ENCODE measurements at places on chromosomes 16 and 17. TPM values are rescaled to one million over a fixed set of nuclear protein-coding genes. Genes with fewer than 3 reads are reported as not detected.
A peak's percentile ranks its signal among the peaks of the same experiment; 100 is the strongest.

DNA sequence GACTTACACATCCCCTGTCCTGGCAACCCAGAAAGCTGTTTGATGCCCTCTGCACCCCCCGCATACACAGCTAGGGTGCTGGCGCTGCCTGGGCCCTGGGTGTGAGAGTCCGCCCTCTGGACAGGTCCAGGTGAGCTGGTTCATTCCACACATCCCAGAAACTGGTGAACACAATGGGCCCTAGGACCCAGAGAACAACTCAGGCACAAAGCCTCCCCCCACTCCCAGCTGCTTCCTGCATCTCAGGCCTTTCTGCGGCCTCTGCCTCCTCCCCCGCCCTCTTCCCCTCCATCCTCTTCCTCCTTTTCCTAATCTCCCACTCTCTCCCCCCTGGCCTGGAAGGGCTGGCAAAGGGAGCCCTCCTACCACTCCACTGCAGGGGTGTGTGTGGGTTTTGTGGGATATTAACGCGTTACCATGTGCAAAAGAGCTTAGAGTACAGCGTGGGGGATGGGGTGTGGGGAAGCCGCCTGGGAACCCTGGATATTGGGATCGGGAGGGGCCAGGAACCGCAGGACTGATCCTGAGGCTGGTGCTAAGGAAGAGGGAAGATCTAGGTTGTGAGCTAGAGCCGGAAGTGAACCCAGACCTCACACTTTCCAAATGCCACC, 1.6 kb upstream of the PPP1R9B start:
- DNase-seq: peak; percentile 86

GRCh38 chr17:39080421-39081078, 70.9 kb downstream of the PLXDC1 start:
- DNase-seq: no peak

DNA sequence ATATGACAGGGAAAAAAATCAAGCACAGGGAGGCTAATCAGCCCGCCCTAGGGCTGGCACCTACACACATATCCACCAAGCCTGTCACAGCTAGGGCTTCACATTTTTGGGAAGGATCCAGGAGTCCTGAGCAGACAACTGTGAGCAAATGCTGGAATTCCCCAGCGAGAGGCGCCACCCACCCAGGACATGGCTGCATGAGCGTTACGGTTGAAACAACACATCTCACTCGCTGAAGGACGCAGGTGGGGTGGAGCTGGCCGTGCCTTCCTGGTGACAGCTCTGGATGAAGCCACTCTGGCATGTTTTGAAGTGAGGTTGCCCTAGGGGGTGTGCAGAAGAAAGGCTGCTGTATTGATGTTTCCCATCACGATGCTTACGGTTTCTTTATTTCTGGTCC, 315.1 kb upstream of the EEF2KMT start:
- no peak for DNase-seq

DNA sequence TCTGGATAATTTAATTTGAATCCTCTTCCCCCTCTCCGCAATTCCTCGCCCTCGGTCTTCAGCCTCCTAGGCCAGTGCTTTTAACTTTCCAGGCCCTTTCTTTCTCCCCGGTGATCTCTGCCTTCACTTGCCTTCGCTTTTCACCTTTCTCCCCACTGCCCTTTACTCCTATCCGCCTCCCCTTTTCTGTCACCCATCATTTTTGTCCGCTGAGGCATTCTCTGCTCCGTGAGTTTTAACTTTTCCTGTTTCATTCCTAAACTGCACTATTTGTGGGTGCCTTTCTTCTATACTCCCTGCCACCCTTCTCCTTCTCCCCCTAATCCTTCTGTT, 729 bp downstream of the LONP2 start:
- DNase-seq: no peak

GRCh38 chr17:77822302-77823030, 136.0 kb upstream of the TNRC6C start:
- DNase-seq: no peak

- DNase-seq: no peak
Measured at GRCh38 chr16:25786748-25787147, 95.0 kb downstream of the HS3ST4 start.

Gene KRT12
- total RNA-seq: not detected

Gene TPSG1
- total RNA-seq: not detected

Gene RNF213
- total RNA-seq: 61.0 TPM
